Inflammatory macrophage treated with lipopolysaccharide for 1 hour (primary cell): ENCODE measurements at places on chromosomes 6 and 20.
A peak's percentile ranks its signal among the peaks of the same experiment; 100 is the strongest.

DNA sequence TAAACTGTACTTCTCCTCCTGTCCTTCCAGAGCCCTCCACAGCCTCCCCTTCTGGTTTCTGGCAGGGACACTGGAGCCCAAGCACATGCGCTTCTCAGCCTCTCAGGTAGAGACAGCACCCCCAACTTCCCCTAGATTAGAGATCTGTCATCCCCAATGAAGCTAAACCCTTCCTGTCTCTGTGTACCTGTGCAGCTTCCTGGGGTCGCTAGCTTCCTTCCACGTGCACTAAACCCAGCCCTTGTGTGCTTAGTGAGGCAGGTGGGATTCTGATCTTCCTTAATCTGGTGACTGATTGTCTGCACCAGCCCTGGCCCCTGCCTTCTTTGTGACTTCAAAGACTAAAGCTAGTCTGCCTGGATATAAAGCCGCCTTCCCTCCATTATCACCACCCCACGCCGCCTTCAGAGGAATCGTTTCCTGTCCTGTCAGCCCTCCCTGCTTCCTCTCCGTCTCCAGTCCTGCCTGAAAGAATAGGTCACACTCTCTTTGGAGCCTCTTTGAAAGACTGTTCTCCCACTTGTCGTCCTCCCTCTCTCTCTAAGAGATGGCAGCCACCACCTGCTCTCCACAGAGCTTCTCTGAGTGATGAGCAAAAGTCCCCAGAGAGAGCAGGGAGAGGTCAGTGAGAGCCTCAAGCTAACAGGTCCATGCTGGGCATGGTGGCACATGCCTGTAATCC, 27.5 kb downstream of the CAPN11 start:
- DNase-seq: no peak

DNA sequence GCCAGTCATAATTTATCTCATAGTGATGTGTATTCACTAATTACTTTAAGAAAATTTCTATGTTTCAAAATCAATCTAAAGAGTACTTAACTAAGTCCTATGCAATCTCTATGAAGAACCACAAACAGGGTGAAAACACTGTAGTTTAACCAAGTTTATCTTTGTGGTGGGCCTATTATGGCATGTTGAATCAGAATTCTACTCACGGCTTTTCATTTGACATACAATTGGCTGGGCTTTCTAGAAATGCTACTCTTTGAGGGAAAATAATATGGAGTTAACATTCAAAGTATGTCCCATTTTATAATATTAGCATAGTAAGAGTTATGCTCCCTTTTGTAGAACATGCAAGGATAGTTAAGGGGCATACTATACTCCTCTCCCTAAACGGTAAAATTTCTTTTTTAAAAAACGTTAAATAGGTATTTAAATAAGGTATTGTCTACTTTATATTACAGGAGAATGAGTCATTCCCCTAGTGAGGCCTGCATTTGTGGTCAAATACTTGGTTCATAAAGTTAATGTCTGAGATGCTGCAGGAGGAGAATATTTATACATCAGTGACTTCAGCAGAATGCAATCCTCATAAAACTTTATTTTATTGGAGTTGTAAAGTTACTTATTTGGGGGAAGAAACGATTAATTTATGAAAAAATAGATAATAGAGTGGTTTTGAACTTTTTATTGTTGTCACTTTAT, 1.8 kb downstream of the MOXD1 start:
- no peak for DNase-seq

DNA sequence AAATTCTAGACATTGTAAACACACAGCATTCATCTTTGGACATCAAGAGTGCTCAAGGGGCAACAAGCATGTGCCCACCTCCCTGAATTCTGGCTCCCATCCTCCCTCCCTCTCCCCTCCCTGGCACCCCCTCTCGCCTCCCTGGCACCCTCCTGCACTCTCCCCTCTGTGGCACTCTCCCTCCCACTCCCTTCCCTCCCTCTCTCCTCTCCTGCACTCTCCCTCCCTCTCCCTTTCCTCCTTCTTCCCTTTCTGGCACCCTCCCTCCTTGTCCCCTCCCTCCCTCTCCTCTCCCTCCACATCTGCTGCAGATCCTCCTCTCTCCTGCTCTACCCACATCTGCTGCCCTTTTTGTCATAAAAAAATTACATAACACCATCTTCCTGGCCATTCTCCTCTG, 113.0 kb upstream of the SLC22A23 start:
- no peak for DNase-seq

GRCh38 chr6:1797801-1798200, 188.1 kb downstream of the FOXC1 start:
- no peak for DNase-seq

DNA sequence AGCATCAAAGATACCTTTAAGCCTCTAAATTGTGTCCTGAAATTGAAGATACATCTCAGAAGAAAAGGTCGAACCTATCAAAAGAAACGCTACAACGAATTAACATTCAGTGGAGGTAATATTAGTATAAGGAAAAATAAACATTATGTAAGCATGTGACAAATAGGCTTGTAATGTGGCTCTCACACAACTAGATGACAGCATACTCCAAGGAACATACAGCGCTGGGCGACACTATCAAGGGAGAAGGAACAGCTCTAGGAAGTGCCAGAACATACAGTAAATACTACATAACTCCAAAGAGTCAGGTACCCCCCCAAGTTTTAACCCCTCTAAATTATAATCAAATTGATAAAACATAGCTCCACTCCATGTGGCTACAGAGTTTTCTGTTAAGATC, 103.5 kb downstream of the LAMP5 start:
- DNase-seq: peak; percentile 61

GRCh38 chr6:168209420-168209819, 110.2 kb downstream of the DACT2 start:
- no peak for DNase-seq

DNA sequence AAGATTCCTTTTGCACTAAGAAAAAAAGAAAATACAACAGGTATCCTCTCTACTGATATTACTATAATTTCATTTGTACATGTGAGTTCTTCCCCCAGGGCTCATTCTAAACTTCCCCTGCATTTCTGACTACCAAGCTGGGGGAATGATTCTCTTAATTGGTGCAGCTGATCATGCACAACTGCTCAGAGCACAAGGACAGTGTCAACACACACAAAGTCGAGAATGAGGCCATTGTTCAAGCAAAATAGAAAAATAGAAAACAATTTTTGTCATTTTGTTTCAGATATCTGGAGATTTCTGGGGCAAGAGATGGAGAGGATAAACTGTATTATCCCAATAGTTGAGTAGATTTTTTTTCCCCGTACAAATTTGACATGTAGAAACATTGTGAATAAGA, 236.3 kb downstream of the HAO1 start:
- no peak for DNase-seq

GRCh38 chr20:39829661-39830060, 859.4 kb downstream of the MAFB start:
- DNase-seq: peak; percentile 77

DNA sequence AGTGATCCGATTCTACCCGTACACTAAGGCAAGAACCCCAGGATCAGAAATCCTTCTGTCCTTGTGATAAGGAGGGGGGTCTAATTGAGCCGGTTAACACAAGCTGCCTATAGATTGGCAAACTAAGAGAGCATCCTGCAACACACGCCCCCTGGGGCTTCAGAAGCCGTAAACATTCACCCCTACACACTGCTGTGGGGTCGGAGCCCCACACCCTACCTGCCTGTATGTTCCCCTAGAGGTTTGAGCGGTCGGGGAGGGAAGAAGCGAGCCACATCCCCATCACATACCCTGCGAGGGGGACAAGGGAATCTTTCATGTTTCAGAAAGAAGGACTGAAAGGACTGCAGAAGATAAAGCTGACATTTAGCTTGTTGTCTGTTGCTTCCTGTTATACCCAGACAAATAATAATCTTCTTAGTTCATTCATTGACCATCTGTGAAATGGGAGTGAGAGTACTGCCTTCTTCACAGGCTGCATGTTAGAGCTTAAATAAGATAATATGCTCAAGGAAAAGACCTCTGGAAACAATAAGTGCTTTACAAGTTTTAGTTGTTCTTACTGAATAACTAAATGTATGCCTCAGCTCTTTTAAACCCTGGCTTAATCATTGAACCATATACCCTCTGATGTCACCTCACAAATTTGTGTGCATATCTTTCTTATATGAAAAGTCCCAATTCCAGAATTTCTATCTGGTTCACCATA, 74.2 kb upstream of the RNF217 start:
- DNase-seq: no peak

DNA sequence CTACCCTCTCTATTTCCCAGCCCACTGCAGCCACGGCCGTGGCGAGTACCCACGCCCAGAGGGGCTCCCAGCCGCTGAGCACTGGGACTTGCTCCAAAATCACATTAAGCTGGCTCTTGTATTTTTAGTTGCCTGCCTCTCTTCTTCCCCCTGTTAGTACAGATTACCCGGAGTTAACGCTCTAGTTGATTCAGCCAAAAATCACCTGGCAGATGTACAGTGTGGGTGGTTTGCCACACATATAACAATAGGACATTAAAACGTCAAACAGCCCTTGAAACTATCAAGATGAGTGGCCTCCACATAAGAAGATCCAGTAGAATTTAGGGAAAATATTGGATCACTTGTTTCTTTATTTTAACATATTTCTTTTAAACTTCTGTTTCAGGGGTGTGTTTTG, 268.8 kb upstream of the PRDM1 start:
- no peak for DNase-seq

- no peak for DNase-seq
These were observed 27.6 kb downstream of the PRKN start for GRCh38 chr6:162699961-162700360.

GRCh38 chr20:53960579-53961272, 109.7 kb downstream of the BCAS1 start:
- no peak for DNase-seq

GRCh38 chr6:84093441-84094435, 60.2 kb downstream of the MRAP2 start:
- peak; percentile 71 for DNase-seq

GRCh38 chr20:33881989-33882388, 70.8 kb downstream of the CHMP4B start:
- no peak for DNase-seq

GRCh38 chr6:140045116-140045515, 670.7 kb upstream of the CITED2 start:
- DNase-seq: no peak

DNA sequence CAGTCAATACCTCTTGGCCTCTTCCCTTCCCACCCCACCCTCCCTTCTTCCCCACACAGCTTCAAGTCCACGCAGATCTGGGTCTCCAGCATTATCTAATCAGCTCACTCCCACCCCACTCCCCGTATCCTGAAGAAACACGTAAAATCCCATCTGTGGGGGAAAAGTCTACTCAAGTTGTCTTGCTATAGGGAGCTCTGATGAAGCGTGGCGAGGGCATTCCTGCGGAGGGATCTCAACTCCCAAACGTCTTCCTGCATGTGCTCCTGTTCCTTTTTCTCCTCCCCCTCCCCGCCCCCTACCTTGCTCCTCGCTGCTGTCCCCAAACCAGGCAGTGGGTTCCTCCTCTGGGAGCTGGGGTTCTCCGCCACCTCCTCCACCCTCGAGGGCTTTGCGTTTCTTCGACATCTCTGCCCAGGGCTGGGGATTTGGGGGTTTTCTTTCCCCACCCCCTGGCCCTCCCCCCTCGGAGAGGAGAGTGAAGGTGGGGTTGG, 181.8 kb downstream of the TBXT start:
- no peak for DNase-seq

- DNase-seq: no peak
These were observed 123.0 kb upstream of the CEP162 start for GRCh38 chr6:84350397-84350796.

GRCh38 chr20:43977962-43978361, 63.3 kb downstream of the TOX2 start:
- no peak for DNase-seq

GRCh38 chr20:4871486-4871885, 129.8 kb downstream of the SLC23A2 start:
- no peak for DNase-seq

- no peak for DNase-seq
These were observed 93.7 kb downstream of the TULP4 start for GRCh38 chr6:158405933-158406332.
